Type B pancreatic cell (in vitro differentiated cells): ENCODE measurements at places on chromosomes 12 and 14.

GRCh38 chr12:132185705-132186104, 41.4 kb downstream of the NOC4L start:
- DNase-seq: no peak

DNA sequence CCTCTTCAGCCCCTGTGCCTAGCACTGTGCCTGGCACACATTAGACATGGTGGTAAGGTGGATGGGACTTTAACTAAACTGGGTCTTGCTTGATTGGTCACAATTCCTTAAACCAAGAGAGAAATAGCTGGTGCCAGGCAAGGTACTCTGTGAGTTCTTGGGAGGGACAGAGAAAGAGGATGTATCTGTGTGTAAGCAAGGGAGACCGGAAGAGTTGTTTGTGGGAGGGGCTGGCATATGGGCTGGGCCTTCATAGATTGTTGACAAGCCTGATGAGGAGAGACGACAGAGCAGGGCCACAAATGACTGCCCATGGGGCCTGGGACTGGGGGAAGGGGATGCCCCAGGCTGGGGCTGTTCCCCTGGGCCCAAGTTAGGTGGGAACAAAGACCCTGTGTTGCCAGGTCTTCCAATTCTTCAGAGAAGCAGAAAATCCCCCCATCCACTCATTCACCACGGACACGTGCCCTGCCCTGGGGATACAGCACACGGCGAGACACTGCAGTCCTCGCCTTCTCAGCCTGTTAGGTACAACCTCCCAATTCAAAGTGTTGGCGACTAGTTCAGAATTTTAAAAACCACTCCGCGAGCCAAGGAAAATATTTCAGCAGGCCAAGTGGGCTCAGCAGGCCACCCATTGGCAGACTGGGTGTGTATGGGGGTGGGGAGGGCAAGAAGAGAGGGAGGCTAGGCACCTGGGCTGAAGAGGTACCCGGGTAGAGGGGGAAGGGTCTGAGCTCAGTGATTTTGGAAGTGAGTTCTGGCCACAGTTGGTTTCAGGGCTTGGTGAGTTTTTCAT, 11.4 kb upstream of the CYP46A1 start:
- DNase-seq: no peak

GRCh38 chr14:32920696-32921276, 17.9 kb upstream of the NPAS3 start:
- DNase-seq: no peak

DNA sequence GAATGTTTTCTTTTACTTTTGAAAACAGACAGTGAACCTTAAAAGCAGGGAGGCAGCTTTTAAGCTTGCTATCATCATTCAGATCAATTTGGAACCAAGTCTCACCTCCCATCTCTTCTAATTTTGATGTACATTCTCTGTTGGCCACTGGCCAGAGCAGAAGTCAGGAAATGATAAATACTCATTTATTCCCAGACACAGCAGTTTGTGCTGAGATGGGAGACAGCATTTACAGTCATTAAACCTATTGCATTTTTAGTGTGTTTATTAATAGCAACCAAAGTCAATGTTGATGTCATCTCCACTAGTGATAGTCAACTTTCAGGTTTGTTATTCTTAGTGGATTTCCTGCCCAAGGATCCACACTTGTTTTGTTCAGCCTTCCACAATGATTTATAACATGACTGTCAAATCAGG, 320.0 kb upstream of the ATP2B1 start:
- DNase-seq: no peak

DNA sequence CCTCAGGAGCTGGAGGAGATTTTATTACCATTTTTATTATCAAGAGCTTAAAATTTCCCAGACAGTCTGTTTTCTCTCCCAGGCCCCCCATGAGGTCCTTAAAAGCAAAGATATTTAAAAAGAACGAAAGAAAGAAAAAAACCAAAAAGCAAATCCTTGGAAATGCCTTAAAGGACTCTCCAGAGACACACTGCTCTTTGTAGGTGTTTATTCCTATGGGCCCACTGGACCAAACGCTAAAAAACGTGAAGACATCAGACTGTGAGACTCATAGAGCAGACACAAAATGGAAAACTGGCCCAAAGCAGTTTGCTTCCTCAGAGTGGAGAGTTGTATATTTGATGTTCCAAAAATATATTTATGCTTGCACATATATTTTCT, 1.2 kb upstream of the NID2 start:
- no peak for DNase-seq

DNA sequence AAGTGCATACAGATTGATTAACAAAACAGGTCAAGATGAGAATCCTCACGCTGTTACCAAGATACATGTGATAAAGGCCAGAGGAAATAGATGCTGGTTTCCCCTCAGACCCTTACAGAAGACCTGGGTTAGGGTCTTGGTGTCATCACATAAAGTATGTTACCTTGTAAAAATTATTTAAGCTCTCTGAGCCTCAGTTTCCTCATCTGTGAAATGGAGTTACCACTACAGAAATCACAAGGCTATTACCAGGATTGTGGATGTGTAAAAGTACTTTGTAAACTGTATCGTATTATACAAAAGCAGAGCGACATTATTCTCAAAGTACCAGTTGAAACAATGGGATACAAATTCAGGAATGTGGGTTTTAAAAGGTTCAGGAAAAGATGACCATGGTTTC, 14.0 kb downstream of the SAMD4A start:
- DNase-seq: no peak

DNA sequence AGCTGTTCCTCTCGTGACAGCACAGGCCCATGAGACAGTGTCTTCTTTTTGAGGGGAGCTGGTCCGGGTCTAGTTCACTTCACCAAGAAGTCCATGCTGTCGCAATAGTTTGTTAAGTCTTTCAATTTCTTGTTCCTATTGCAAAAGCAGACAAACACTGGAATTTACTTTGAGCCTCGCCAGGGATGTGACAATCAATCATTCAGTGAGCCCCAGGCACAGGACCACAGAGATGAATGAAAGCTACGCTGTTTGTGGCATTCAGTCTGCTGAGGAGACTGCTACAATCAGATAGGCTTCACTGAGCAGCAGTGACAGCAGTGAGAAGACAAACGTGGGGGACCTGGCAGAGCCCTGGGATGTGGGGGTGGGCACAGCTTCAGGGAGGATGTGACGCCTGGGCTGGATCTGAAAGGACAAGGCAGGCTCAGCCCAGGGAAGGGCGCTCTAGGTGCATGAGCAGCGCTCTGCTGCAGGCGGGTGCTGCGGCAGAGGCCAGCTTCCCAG, 35.5 kb downstream of the TCTN1 start:
- DNase-seq: no peak

DNA sequence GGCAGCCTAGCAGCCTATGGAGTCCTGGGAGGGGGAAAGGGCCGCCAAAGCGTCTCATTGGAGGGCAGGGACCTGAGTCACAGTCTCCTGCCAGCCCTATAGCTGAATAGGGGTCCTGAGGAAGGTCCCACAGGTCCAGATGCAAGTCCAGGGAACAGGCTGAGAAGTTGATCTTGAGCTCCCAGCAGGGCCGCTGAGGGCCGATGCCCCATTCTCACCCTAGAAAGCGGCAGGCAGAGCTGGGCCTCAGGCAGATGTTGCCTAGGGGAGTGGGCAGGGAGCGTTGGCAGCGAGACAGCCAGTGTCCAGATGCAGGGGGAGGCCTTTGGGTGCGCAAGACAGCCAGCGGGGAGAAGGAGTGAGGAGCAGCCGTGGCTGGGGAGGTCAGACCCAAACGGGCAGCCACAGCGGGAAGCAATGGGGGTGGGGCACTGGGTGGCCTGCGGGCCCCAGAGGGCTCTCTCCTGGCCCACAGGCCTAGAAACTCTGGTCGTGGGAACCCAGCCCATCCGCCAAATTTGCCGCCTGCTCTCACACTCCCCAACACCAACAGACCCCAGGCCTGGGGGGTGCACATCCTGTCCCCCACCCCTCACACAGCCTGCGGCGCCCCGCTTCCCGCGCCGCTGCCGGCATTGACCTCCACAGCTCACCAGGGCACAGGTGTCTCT, 1.1 kb downstream of the HDAC7 start:
- no peak for DNase-seq
